ENCODE measurements at places on chromosomes 13 and 19.

DNA sequence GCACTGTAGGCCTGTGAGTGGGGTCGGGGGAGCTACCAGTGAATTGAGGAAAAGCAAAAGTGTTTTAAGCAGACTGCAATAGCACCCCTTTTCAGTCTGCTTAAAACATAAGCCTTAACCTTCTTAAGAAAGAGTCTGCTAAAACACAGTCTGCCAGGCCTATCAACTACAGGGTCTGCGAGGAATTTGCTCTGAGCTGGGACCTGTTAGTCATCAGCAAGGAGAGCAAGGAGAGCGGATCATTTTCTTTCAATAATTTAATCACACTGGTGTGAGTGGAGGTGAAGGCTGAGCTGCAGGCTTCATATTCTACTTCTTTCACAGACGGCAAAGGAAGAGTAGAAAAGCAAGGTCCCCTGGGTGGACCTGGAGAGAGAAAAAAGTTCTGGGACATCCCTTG lies 342.7 kb downstream of the ENOX1 start:
- no peak for DNase-seq

DNA sequence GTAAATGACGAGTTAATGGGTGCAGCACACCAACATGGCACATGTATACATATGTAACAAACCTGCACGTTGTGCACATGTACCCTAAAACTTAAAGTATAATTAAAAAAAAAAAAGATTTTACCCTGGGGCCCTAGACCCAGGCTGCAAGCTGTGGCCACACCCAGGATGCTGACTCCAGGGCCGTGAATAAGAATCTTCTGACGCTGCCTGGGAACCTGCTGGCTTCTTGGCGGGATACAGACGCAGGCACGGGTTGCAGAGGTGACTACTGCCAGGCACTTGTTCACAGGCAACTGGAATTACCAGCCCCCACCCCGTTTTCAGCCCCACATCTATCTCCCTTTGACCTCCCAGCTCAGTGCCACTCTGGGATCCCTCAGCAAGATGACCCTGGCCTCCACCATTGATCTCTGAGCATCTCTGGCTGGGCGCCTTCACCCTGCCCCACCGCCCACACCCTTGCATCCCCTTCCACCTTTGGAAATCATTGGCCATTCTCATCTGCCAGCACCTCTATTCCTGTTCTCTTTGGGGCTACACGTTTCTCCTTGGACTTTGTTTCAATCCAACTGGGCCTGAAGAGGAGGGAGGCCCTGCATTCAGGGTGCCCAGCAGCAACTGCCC lies 21.1 kb upstream of the CFAP97D2 start:
- no peak for DNase-seq

DNA sequence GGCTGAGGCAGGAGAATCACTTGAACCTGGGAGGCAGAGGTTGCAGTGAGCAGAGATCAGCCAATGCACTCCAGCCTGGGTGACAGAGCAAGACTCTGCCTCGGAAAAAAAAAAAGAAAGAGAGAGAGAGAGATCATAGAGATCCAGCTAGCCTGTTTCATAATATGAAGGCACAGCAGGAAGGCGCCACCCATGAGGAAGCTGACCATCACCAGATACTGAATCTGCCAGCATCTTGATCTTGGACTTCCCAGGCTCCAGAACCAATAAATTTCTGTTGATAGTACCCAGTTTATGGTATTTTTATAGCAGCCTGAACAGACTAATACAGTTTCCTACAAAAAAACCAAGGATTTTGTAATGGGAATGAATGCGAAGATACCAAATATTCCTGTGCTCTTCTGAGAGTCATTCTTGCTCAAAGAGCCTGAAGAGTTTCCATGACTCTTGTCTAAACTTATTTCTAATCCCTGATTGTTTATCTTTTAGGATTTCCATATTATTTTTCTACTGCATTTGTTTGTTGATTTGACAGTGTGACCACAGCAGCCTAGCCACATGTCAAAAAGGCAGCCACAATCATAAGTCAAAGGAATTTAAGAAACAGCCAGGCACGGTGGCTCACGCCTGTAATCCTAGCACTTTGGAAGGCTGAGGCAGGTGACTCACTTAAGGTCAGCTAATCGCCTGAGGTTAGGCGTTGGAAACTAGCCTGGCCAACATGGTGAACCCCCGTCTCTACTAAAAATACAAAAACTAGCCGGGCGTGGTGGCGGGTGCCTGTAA lies 37.7 kb upstream of the PDCD5 start:
- no peak for DNase-seq

DNA sequence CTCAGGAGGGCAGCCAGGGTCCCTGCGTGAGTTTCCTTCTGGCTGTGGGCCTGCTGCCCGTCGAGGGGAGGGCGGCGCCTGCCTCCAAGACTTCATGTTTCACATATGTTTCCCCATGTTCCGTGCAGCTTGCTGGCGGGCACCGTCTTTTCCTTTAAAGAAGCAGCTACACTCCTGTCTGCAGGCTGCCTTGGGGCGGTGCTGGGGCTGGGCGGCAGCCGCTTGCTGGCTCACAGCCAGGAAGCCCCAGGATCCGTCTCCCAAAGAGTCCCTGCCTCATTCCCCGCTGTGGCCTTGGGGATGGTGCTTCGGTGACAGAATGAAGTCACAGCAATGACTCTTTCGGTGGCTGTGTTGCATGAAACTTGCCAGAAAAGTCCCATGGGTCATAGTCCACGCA lies 24.9 kb downstream of the PIAS4 start:
- no peak for DNase-seq

- no peak for DNase-seq
Measured at GRCh38 chr13:98839856-98840769, 87.6 kb upstream of the SLC15A1 start.

DNA sequence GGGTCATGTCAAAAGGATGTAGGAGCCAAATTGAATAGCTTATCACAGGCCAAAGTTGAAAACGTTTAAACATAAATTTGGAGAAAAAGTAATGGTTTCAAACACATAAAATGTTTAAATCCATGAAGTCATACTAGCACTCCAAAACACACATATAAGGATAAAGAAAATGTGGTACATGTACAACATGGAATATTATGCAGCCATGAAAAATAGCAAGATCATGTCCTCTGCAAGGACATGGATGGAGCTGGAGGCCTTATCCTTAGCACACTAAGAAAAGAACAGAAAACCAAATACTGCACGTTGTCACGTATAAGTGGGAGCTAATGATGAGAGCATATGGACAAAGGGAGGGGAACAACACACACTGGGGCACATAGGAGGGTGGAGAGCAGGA lies 911.7 kb upstream of the PCDH20 start:
- no peak for DNase-seq

All from CD8-positive, alpha-beta memory T cell (primary cell).